ENCODE measurements at places on chromosomes 3 and 15. TPM values are rescaled to one million over a fixed set of nuclear protein-coding genes. Genes with fewer than 3 reads are reported as not detected.

DNA sequence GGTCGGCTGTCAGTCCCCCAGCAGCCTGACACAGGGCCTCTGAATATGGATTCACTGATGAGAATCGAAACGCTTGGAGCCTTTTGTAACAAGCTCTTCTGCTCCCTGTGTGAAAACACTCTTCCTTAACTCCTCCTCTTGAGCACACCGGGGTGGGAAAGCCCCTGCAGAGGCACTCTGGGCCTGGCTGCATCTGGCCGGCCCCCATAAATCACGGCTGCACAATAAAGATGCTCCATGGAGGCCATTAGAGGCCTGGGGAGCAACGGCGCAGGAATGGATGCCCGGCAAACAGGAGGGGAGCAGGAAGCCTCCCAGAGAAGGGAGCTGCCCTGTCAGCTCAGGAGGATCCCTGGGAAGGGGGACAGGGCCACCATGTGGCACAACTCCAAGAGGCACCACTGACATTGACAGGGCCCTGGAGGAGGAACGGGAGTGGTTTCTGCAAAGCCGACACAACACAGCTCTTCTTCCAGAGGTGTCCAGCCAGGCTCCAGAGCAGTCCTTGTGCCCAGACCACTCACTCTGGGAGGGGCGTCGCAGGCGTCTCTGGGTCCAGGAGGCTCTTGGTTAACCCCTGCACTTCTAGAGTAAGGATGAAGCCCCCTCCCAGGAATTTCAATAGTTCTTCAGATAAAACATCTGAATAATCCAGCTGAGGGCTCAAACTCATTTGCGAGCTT lies 509.3 kb upstream of the PPP2R3A start:
- no peak for DNase-seq

DNA sequence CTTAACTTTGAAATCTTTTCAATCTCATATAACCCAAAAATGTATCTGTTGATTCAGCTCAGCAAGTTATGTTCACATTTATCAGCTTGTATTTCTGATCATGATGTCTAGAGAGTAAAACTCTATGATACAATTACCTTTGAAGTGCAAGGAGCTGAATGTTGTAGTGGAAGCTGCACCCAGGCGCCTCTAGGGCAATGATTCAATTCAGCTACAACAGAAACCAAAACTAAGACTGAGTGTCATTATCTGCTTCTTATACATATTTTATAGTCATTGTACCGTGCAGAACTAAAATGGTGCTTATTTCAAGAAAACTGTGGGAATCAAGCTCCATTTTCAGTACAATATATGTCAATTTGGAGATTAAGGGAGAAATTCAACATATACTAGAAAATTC lies 1237.5 kb downstream of the ZPLD1 start:
- DNase-seq, result no peak

DNA sequence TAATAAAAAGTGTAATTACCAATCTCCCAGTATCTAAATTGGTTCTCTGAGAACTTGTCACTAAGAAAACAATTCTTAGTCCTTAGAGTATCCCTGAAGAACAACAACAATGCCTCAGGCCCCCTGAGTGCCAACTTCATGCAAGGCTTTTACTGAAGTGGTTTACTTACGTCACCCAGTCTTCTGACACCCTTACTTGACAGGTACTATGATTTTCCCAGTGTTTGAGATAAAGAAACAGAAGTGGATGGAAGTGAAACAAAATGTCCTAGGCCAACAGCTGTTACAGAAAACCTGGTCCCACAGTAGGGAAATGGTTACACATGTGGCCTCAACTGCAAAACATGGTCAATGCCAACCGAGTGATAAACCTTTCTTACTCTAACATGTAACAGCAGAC lies 331.1 kb downstream of the FOXP1 start:
- no peak for DNase-seq

DNA sequence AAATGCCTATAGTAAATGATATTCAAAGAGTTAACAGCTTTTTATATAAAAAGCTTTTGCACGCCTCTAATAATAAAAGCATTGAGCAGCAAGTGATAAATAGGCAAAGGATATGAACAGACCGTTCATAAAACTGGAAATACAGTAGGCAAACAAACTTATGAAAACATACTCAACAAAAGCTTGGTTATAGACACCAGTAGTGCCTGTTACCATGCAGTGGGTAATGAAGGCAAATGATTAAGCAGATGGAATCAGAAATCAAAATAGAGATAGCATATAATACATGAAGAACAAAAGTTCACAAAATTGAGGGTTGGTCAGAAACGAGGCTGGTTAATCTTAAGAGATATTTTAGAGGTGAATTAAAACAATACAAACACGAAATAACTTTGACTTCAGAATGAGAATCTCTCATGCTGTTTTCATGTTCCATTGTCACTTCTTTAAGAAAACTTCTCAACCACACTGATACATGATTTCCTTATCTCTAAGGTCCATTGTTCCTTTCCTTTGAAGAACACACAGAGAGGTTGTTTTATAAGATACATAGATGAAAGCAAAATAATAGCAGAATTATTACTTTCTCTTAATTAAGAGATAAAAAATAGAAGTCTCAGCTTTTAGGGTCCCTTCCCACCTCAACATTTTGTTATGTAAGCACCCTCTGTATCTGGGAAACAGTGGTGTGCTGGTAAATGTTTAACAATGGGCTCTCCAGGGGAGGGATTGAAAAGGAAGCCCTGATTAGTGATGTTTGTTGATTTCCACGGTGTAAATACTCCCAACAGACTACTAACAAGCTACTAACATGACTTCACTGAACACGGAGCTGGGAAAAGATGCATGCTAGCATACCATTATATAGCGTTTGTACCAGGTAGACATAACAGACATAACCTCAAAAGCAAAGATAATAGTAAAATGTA lies 12.6 kb downstream of the RASGRP1 start:
- no peak for DNase-seq

GRCh38 chr15:56042982-56043980 lies 49.9 kb upstream of the NEDD4 start:
- no peak for DNase-seq

DNA sequence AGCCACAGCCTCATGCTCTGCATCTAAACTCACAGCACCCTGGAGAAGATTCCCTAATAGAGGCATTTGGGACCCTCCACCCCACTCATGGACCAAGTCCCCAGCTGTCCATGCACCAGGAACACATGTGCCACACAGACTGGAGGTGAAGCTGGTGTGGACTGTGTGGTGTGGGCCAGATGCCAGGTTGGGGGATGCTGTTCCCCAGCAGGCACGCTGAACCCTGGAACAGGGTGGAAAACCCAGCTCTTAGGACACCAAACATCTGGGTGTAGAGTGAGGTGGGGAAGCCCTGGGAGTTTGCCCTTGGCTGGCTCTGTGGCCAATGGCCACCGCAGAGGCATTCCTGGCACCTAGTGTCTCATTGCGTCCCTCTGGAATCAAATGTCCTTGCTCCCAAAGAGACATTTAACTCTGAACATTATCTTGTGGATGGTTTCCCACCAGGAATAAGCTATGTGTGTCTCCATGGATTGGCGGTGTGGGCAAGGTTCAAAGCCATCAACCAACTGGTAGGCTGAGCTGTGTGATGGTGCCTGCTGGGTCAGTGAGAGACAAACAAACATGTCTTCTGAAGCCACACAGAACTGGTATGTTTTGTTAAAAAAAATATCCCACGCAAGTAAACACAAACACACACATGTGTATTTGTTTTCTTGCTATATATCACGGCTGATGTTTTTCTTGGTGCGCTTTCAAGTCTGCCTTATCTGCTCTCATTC lies 65.0 kb downstream of the EXOG start:
- no peak for DNase-seq

GRCh38 chr3:194272861-194273742 lies 78.0 kb downstream of the CPN2 start:
- no peak for DNase-seq

DNA sequence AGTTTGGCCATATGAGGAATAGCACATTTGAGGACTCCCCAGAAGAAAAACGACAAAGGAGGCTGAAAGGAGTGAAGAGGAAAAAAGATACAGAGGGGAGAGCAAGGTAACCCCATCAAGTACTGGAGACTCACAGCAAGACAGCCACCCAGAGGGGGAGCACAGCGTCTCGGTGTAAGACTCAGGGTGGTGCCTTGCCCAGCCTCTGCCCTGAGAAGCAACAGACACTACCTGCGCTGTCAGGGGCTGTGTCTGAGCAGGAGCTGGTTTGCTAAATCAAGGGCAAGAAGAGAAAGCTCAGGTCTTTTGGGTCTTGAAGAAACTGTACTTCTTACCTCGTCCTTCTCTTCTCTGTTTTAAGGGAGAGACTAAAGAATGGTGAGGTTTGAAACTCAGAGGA lies 27.9 kb downstream of the FBXO45 start:
- no peak for DNase-seq

GRCh38 chr15:87874896-87875711 lies 381.4 kb downstream of the NTRK3 start:
- no peak for DNase-seq

DNA sequence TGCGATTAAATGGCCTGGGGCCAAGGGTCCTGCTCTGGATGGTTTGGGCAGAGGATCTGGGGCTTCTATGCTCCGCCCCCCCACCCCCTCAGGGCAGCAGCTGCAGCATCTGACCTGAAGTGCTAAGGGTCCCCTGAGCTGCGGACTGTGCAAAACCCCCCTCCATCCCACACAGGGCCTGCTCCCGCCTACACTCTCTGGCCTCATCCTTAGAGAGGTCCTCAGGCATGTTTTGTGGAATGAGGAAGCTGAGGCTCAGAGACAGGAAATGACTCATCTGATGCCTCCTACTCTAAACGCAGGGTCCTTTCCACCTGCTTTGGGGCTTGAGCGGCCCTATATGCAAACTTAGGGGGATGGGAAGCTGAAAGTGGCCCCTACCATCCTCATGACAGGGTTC lies 59.5 kb upstream of the CTSH start:
- DNase-seq, result no peak

- DNase-seq, result no peak
Observed at GRCh38 chr15:80015156-80015555, 44.2 kb upstream of the BCL2A1 start.

GRCh38 chr3:104458657-104459056 lies 908.1 kb upstream of the ALCAM start:
- no peak for DNase-seq

Gene GOLGA8J
- total RNA-seq, result not detected

Gene OR5AC2
- not detected for total RNA-seq

Data from left cardiac atrium (tissue), 4 donors.